NCI-H2029 (cell line): ENCODE measurements at places on chromosomes 5 and 9.
A peak's percentile ranks its signal among the peaks of the same experiment; 100 is the strongest.

DNA sequence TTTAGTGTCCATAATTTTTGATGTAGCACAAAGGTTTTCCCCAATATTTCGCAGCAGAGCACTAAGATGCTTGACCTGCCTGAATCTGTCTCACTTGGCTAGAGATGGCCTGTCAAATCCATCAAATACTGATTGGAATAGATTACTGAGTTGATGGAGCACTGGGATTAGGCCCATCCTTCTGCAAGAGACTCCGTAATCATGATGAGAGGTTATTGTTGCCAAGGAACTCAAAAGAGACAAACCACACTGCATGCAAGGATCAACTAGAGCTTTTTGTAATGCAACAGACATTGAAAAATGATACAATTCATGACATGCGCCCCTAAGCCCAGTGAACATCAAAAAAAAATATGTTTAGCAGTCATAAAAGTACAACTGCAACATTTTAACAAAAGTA lies 585.3 kb upstream of the GRAMD2B start:
- DNase-seq = no peak

DNA sequence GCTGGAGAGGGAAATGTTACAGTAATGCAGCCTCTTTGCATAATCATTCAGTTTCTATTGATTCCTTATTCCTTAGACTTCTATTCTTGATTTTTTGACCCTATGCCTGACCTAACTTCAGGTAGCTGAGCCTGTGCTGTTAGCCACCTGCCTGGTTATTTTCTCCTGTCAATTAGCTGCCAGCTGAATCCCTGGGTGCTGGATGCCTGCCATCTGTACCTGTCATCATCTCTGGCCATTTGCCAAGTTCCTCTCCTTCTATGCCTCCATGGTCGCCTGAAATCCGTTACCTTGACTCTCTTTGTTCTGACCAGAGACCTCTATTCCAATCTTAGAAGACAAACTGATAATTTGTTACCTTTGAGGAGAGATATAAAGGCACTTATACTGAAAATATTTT lies 178.3 kb downstream of the CAVIN4 start:
- DNase-seq = peak; percentile 87

- no peak for DNase-seq
These were observed 3.9 kb downstream of the ALAD start for GRCh38 chr9:113397203-113397631.

GRCh38 chr9:3516667-3517330 lies 9.0 kb downstream of the RFX3 start:
- no peak for DNase-seq

DNA sequence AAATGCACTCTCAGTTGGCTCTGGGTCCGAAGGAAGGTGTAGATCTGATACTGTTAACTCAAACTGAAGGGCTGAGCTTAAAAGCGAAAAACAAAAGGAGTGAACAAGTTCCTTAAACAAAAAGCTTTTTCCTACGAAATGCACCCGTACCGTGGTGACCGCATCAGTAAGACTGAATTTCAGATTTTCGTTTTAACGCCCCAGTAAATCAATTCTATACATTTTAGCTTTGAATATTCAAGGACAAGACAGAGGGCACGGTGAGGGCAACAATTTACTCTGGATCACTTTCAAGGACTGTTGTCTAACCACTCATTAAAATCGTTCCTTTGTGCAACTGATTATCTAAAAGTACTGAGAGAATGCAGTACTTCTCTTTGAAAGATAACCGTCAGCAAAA lies 1.9 kb downstream of the HOMER1 start:
- DNase-seq = no peak

- no peak for DNase-seq
These were observed 7.6 kb upstream of the ITGA2 start for GRCh38 chr5:52981507-52981906.

GRCh38 chr5:115857626-115858349 lies 16.1 kb downstream of the AP3S1 start:
- no peak for DNase-seq

- no peak for DNase-seq
These were observed 154.4 kb upstream of the COX7C start for GRCh38 chr5:86463339-86463738.

DNA sequence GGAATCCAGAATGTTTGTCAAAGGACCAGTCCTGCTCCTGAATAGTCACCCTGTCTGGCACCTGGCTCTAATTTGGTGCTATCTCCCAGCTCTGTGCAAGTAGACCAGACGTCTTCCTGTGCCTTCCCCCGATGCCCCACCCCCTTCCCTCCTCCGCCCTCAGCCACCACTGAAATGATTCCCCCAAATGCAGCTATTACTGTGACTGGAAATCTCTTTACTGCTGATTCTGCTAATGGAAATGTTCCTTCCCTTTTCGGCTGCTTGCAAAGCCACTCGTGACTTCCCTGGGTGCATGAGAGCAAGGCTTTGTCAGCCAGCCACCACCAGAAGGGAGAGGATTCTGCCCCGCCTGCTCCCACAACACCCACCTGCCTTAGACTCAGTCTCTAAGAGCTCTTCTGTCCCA lies 11.4 kb downstream of the ASTN2 start:
- peak; percentile 82 for DNase-seq

DNA sequence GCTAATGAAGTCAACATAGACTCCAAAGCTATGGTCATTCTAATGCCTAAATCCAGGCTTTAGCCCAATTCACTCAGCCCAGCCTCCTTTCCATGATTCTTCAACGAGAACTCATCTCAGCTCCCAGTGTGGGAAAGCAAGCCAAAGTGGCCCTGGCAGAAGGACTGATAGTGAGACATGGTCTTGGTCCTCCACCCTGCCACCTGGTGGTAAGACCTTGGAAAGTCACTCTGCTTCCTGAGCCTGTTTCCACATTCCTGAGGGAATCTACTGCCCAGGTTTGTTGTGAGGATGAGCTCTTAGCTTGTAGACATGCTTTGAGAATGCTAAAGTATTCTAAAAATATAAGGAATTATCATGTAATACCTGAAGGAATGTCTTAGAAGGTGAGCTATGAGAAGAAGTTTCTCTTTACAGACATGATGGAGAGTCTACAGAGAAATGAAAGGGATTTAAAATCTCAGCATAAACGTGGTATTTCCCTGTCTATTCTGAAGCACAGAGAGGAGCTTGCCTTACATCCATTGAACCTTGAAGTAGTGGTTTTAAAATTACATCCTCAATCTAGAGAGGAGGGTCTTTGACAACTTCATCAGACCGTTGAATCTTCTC lies 173.5 kb downstream of the TRIM32 start:
- peak; percentile 53 for DNase-seq
